ENCODE measurements at places on chromosomes 11 and 22.

DNA sequence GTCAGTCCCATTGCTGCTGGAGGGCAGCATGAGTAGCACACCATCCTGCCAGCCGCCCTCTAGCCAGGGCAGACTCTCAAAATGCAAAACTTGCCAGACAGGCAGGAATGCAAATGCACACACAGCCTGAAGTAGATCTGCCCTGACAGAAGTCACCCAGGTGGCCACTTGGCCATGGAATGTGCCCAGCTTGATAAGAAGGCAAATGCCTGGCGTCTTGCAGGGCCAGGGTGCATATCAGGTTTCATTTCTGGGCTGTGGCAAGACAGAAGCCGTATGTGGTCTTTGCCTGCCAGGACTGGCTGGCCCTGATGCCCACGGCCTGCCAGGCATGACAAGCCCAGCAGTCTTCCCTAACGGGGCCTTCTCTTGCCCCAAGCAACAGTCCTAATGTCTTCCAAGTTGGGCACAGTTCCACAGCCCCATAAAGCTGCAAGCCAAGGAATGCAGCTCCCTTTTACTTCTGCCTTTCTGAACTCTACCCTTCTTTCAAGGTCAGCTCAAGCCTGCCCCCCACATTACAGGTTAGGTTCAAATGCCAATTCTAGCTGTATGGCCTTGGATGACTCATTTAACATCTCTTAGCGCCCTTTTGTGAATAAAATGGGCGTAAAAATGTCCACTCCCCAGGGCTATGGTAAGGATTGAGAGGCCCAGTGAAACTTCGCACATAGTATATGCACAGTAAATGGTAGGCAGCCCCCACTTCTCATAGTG lies 29.7 kb downstream of the POU2AF3 start:
- no peak for DNase-seq

- no peak for DNase-seq
Observed at GRCh38 chr11:41323446-41323845, 136.0 kb downstream of the LRRC4C start.

DNA sequence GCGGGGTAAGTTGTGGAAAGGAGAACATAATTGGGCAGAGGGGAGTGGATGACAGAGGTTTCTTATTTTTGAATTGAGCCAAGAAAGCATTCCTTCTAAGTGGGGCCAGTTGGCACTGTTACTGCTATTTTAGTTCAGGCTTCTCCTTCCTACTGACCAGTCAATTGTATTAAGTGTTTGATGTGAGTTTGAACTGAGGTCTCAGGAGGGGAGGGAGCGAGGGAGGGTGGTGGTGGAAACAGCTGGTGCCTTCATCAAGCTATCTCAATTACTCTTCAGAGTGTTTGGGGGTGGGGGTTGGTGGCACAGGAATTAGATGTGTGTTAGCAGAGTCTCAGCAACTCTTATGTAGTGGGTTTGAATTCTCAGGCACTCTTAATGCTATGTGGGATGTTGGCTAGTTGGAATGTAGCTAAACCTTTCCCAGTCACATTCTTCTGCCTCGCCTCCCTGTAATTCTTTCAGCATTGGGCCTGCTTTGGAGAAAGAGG lies 14.5 kb downstream of the CTNND1 start:
- no peak for DNase-seq

- no peak for DNase-seq
Observed at GRCh38 chr11:122895563-122895962, 13.0 kb downstream of the JHY start.

DNA sequence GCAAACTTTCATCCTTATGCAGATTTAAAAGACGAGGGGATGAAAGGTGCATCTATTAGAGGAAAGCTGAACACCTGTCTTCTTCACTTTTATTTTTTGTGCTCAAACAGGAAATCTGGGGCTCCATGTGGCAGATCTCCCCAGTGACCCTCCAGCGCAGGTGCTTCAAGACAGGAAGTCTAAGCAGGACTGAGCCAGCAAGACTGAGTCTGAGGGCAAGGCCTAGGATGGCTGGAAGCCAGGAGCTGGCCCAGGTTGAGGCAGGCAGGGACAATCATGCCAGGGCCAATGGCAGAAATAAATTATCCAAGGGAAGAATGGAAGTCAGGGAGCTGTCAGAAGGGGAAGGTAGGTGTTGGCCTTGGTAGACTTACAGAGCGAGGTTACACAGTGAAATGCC lies 101.1 kb upstream of the SPON1 start:
- DNase-seq, result no peak

- DNase-seq, result no peak
Observed at GRCh38 chr11:63573881-63574855, 11.0 kb upstream of the PLAAT2 start.

GRCh38 chr11:76616676-76617552 lies 53.6 kb downstream of the LRRC32 start:
- DNase-seq, result no peak

DNA sequence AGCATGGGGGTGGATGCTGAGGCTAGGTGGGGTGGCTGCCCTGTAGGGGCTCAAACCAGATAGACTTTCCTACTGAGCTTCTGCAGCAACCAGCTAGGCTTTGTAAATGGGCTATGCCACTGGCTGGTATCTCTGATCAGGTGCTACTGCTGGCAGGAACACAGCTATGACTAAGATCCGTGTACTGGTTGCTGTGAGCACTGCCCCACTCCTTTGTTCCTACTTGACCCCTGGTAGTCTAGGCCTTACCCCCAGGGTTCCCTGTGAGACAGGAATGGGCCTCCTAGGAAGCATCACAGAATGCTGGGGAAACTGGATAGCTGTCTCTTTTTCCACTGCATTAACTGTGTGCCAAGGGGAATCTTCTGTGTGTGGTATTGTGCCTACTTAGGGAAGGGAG lies 58.4 kb upstream of the GAB2 start:
- no peak for DNase-seq

GRCh38 chr22:38460426-38460840 lies 5.4 kb upstream of the KCNJ4 start:
- no peak for DNase-seq

DNA sequence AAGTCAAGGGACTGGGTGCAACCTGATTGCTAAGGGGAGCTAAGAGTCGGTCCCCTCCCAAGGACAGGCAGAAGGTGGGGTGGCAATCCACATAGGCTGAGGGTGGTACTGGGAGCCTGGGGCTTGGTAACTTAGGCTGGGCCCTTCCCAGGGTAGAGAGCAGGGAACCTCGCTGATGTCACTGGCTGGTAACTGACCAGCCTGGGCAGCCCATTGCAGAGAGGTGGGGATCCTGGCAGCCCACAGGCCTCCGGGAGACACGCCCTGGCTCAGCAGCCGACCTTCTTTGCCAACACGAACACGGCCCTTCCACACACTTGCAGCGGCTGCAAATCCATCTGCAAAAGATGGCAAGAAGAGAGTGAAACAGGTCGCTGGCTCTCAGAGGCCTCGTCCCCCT lies 25.4 kb downstream of the A4GALT start:
- DNase-seq, result no peak

- DNase-seq, result no peak
Observed at GRCh38 chr11:65558002-65558929, at the start of gene LTBP3. Gene LTBP3, minus strand, starts transcription at chr11:65558359. Its CDS starts 400 bp downstream, at chr11:65557959.

DNA sequence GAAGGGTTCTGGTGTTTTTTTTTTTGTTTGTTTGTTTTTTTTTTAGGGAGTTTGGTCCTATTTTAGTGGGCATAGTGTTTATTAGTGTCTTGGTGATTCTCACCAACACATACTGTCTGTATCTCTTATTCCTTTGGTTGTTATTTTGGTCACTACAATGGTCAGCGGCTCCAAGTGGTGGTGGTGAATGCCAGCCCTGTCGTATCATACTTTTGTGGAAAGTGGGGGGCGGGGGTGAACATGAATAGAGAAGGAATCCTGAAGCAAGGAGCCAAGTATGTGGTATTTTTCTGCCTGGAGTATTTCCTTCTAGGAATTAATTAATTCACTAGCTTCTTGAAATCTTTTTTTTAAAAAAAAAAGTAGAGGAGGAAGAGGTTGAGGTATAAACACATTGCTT lies 79.6 kb downstream of the GRK3 start:
- no peak for DNase-seq

DNA sequence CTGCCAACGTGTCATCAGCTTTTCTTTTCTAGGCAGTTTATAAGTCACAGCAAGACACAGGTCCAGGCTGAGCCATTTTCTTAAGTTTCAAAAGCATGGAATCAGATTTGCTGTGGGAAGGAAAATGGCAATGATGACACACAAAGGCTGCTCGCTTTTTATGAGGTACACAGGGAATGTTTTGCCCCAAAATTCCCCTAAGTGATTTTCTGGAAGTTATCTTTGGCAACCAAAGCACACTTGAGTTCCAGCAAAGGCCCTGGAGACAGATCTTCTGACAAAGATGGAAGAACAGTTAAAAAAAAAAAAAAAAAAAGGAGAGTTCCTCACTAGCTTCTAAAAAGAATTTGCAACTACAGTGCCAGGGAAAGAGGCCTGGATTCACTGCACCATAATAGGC lies 260.8 kb downstream of the LARGE1 start:
- DNase-seq, result no peak

DNA sequence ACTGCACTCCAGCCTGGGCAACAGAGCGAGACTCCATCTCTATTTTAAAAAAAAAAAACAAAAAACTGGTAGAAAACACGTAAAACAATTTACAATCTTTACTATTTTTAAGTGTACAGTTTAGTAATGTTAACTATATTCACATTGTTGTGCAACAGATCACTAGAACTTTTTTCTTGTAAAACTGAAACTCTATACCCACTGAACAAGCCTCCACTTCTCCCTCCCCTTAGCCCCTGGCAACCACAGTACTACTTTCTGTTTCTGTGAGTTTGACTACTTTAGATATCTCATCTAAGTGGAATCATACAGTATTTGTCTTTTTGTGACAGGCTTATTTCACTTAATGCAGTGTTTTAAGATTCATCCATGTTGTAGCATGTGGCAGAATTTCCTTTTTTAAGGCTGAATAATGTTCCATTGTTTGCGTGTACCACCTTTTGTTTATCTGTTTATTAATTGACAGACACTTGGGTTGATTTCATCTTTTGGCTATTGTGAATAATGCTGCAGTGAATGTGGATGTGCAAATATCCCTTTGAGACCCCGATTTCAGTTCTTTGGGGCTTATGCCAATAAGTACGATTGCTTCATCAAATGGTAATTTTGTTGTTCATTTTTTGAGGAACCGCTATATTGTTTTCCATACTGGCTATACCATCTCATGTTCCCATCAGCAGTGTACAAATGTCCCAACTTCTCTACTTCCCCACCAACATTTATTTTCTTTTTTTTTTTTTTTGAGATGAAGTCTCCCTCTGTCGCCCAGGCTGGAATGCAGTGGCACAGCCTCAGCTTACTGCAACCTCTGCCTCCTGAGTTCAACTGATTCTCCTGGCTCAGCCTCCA lies 11.0 kb downstream of the DDB2 start:
- no peak for DNase-seq

- no peak for DNase-seq
Observed at GRCh38 chr11:65912845-65913244, 6.0 kb downstream of the C11orf68 start.

GRCh38 chr11:1730059-1730629 lies 20.3 kb downstream of the IFITM10 start:
- DNase-seq, result no peak

GRCh38 chr22:44159811-44160210 lies 20.9 kb upstream of the PARVG start:
- no peak for DNase-seq

DNA sequence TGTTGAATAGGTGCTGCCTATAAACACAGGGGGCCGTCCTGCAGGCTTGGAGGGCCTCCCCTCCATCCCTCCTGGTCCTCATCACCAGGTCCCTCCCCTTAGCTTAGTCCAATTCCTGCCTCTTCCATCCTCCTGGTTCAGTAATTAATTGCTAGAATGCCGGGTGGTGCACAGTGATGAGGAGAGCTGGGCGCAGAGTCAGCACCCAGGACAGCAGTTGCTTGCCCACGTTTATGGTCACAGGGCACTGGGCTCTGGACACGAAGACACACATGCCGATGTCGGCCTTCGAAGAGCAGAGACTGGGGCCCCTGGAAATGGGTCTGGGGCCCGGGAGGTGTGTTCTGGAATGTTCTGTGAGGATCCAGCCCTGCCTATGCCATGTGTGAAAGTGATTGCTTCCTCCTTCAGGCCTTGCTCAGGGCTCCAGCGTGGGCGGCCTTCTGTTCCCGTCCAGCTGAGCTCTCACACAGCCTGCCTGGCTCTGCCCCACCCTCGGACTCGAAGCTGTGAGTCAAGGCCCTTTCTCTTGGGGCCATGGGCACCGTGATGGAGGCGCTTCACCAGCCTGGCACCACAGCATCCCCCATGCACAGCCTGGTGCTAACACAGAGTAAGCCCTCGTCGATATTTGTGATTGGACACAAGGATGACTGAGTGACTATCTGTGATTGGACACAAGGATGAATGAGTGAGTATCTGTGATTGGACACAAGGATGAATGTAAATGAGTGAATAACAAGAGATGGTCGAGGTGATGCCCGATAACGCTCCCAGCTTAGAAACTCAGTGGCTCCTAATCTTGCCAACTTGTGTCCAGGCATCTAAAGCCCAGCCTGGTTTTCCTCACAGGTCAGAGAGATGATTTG lies 884.7 kb downstream of the BRD1 start:
- peak; percentile 47 for DNase-seq

DNA sequence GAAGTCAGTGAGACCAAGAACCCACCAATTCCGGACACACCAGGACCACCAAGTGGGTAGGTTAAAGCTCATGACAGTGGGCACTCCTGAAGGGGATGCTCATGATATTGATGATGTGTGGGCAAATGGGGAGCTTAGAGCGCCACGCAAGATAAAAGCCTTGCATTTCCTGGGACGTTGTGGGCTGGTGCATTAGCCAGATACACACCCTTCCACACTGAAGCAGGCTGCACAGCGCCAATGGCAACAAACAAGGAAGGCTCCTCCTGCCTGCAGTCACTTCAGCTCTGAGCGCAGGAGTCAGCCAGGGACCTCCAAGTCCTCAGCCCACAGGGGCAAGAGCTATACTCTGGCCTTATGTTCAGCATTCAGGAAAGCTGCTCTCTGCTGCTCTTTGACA lies 20.6 kb downstream of the TMEM218 start:
- no peak for DNase-seq

DNA sequence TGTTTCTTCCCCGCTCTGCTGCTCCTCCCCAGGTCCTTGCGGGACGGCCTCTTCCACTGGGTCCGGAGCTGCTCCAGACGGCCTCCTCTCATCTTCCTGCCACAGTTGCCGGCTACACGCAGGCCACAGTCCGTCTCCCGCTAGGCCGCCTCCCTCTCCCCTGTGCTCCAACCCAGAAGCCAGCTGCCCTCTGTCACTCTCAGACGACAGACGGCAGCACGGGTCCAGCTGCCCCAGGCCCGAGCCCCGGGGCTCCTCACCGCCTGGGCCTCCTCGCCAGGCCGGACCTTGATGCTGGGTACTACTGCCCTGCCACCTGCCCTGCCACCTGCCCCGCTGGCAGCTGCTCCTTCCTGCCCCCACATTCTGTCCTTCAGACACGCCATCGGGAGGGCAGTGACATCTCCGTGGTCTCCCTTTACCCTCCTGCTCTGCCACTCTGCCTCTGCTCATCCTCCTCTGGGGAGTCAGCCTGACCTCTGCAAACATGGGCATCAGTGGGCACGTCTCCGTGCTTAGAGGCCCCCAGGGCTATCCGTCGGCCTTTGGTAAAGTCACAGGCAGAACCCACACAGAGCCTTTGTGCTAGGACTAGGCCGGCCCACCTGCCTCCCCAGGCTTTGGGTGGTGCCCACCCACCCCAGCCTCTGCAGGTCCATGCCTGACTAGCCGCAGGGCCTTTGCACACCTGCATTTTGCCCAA lies 43.1 kb upstream of the TH start:
- DNase-seq, result peak; percentile 59

- no peak for DNase-seq
Observed at GRCh38 chr22:47231759-47232158, 469.3 kb downstream of the TBC1D22A start.

- no peak for DNase-seq
Observed at GRCh38 chr11:15197696-15198095, 83.0 kb downstream of the INSC start.

Data from type B pancreatic cell (in vitro differentiated cells).